ENCODE measurements at places on chromosomes 5 and 9. TPM values are rescaled to one million over a fixed set of nuclear protein-coding genes. Genes with fewer than 3 reads are reported as not detected.

COL23A1 gene
- total RNA-seq = 0.28 TPM

EGFLAM gene
- total RNA-seq = 0.98 TPM

SNCB gene
- total RNA-seq = 0.35 TPM

TOMM5 gene
- total RNA-seq = 40.3 TPM

FGD3 gene
- 10.4 TPM for total RNA-seq

DDX4 gene
- total RNA-seq = 0.56 TPM

IFNA13 gene
- total RNA-seq = not detected

DNA sequence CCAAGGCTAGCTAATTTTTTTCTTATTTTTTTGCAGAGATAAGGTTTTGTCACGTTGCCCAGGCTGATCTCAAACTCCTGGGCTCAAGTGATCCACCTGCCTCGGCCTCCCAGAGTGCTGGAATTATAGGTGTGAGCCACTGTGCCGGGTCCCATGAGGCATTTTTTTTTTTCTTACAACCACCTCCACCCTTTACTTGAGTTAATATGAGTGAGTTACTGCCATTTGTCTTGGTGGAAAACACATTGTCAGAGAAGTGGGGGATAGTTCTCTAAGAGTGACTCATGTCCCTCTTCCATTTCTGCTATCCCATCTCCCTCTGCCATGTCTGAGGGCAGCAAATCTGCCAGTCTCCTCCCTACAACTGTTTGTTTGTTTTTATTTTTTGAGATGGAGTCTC is 163.4 kb upstream of the CLINT1 start:
- DNase-seq = no peak

DNA sequence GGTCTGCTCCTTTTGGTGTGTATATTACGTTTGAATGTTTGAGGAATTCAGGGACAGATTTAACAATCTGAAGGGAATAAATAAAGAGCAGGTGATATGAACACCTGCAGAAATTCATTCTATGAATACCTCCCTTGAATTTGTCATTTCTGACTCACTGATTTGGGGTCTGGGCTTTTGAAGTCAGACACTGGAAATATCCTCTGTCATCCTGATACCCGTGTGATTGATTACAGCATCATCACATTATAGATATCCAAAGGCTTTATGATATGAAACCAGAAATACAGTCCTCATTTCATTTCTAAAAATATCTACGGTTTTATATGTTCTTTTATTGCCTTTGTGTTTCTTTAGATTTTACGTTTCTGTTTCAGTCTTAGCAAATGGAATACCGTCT is 68.5 kb downstream of the TMEM232 start:
- no peak for DNase-seq

GRCh38 chr5:10343486-10343885 is 10.0 kb upstream of the MARCHF6 start:
- no peak for DNase-seq

DNA sequence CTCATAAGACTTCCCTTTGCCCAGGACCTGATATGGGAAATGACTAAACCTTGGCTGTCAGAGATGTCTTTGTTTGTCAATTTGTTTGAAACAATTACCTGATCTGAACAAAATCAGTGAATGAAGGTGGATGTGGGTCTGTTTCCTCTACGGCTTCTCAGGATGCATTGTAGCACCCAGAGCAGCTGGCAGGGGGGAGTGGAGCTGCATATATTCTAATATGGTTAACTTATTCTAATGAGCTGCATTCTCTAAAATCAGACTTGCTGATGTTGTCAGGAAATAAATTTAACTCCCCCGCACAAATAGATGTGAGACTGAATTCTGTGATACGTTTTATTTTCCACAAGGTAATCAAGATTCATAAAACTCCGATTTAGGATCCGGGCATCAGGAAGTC is 665.4 kb downstream of the MAT2B start:
- DNase-seq = no peak

GRCh38 chr9:88184976-88185375 is 46.7 kb upstream of the SPATA31C2 start:
- DNase-seq = no peak

DNA sequence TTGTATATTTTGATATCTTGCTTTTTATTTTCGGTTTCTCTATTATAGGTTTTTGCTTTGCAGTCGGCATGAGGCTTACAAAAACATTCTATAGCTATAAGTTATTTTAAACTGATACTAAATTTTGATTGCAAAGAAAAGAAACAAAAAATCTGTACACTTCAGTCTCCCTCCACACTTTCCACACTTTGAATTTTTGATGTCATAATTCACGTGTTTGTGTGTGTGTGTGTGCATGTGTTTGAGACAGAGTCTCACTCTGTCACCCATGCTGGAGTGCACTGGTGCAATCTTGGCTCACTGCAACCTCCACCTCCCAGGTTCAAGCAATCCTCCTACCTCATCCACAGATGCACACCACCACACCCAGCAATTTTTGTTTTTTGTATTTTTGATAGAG is 124.9 kb downstream of the MRPS30 start:
- no peak for DNase-seq

GRCh38 chr5:83199126-83199525 is 121.8 kb downstream of the XRCC4 start:
- DNase-seq = no peak

DNA sequence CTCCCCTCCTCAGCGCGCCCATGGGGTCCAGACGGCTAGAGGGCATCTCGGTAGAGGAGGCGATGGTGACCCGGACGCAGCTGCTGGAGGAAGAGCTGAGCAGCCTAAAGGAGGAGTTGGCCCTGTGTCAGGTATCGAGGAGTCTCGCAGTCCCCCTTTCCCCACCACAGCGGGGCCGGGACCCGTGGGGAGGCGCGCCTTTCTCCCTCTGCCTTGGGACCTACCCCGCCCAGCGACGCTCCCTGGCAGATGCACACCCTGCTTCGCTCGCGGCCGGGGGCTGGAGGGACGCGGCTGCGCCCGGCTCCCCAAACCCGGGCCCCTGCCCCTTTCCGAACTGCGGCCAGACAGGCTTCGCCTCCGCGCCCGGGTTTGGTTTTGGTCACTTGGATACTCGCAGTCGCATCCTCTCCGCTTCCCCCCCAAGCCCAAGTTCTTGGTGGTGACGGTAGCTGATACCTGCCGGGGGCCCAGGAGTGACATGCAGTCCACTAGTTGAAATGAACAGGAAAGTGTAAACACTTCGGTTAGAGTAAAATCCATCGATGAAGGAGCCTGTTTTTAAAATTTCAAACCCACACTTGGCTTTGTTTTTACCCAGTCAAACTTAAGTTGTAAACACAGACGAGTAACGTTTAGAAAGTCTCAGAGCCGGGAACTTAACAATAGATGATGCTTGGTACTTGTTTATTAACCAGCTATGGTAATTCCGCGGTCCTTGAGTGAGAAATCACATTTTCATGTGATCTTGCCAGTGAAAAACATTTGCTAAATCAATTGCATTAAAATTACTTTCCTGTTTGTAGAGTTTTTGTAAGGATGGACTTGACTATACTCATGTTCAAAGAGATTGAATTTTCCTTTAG is 688 bp downstream of the CNTLN start:
- DNase-seq = peak; percentile 45

DNA sequence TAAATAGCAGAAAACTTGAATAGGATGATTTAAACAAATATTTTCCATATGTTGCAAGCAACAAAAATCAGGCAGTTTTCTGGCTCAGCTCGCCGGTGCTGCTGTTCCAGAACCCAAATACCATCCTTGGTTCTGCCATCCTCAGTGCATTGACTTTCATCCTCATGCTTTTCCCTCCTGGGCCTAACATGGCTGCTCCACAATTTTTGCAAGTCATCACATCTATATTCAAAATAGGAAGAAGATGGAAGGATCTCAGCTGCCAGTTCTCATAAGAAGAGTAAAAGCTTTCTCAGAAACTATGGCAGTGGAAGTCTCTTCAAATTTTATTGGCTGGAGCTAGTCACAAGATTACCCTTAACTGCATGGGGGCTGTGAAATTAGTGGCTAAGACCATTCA is 136.7 kb downstream of the STARD4 start:
- DNase-seq = no peak

DNA sequence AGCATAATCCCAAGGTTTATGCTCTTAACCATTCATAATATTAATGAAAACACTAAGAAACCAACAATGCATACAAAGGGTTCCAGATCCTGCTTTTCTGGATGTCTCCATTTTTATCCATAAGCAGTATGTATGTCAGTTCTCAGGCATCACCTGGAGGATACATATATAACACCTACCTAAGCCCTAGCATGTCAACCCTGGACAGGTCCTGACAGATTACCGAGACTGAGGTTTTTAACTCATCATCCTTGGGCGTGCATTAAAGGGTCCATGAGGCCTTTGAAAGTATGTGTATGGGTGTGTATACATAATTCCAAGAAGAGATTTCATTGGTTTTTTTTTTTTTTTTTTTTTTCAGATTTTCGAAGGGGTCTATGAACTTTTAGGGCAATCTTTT is 70.6 kb downstream of the SH3TC2 start:
- DNase-seq = no peak

- no peak for DNase-seq
Observed at GRCh38 chr9:120369608-120370220, 210.3 kb downstream of the CDK5RAP2 start.

DNA sequence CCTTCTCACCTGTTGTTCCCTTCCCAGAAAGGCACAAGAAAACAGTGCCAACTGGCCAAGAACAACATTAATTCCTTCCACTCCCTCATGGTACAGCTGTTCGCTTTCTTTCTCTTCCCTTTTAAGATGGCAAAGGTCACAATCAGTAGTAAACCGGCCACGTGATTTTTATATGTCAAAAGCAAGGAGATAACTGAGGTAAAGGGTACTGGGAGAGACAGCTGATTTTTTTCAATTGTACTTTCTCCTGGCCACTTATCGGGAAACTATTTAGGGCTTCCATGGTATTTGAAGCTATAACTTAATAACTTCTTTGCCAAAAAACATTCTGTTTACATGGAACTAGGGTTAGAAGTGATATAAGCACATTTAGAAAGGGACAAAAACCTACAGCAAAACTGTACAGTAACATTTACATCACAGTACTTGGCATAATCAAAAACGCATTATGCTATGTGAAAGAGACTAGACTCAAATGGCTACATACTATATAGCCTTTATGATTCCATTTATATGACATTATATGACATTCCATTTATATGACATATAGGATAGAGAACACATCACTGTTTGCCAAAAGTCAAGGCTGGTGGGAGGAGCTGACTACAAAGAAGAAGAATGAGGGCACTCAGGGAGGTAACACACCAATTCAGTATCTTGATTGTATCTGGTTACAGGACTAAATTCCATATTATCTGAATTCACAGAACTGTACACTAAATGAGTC is 24.8 kb downstream of the PLPP1 start:
- no peak for DNase-seq

DNA sequence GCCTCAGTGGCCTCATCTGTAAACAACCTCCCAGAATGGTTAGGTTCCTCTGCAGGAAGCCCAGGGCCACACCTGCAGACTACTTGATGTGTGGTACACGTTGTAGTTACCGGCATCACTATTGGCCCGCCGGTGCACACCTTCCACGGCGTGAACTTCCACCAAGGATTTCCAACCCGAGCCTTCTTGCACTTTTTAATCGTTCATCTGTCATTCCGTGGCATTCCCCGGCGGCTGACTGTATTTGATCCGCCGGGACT is 5.3 kb upstream of the TRIM41 start:
- DNase-seq = no peak
